ENCODE measurements at places on chromosomes 7 and 10. TPM values are rescaled to one million over a fixed set of nuclear protein-coding genes. Genes with fewer than 3 reads are reported as not detected.

Gene CALHM2
- total RNA-seq: 3.0 TPM

Gene NAT16
- total RNA-seq: 0.13 TPM

Gene PIP
- not detected for total RNA-seq

Gene SLC26A3
- not detected for total RNA-seq

Gene WEE2
- 0.03 TPM for total RNA-seq

Gene MYH16
- not detected for total RNA-seq

Gene CDK1
- 36.2 TPM for total RNA-seq

Gene CCL24
- not detected for total RNA-seq

Gene BUD31
- total RNA-seq: 130 TPM

Gene ZNF239
- 12.8 TPM for total RNA-seq

Gene TPK1
- total RNA-seq: 1.4 TPM

All from HT-29 (cell line).